ENCODE measurements at places on chromosomes 1 and 21.

DNA sequence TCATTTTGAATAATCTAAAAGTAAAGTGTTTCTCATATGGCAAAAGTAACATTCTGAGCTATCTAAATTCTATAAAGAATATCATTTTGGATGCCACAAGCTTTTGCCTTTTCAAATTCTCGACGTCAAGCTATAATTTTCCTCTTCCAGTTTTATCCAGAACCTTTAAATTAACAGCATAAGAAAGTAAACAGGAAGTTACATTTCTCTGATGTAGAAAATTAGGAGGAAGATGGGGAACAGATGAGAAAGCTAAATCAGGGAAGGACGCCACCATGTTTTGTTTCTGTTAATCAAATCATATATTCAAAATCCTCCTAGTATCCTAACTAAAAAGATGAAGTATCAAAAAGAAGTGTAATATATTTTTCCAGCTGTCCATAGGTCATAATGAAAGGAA lies 8.8 kb upstream of the CAMSAP2 start:
- DNase-seq, result no peak

DNA sequence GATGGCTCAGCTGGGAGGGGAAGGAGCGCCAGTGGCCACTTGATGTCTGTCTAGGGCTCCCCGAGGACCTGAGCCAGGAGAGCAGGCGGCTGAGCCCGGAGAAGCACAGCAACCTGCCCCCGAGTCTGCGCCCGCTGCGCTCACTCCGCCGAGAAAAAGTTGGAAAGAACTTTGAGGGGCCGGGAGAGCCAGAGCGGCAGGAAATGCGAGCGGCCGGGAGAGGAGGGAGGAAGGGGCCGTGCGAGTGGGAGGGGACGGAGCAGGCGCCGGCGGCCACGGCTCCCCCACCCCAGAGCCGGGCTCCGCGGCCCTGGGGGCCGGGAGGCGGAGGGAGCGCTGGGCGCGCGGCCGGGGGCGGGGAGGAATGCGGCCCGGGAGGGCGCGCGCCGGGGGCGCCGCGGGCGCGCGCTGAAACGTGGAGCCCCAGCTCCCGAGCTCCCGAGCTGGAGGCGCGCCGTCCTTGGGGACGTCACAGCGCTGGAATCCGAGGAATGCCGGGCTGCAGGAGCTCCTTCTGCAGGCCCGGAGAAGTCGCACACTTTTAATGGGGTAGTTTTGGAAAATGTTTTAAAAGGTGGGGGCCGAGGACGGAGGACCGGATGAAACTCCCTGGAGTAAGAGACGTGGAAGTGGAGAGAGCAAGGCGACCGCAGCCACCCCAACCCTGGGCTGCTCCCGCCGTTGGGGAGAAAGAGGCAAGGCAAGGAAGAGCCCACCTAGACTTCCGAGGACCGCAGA lies at the start of gene PTPN14:
Gene PTPN14, minus strand, starts transcription at position 167 of the 738 bp plus-strand sequence. CDS start 86,799 bp downstream, outside the sequence.
- no peak for DNase-seq

GRCh38 chr1:221031458-221032203 lies 152.4 kb downstream of the HLX start:
- no peak for DNase-seq

DNA sequence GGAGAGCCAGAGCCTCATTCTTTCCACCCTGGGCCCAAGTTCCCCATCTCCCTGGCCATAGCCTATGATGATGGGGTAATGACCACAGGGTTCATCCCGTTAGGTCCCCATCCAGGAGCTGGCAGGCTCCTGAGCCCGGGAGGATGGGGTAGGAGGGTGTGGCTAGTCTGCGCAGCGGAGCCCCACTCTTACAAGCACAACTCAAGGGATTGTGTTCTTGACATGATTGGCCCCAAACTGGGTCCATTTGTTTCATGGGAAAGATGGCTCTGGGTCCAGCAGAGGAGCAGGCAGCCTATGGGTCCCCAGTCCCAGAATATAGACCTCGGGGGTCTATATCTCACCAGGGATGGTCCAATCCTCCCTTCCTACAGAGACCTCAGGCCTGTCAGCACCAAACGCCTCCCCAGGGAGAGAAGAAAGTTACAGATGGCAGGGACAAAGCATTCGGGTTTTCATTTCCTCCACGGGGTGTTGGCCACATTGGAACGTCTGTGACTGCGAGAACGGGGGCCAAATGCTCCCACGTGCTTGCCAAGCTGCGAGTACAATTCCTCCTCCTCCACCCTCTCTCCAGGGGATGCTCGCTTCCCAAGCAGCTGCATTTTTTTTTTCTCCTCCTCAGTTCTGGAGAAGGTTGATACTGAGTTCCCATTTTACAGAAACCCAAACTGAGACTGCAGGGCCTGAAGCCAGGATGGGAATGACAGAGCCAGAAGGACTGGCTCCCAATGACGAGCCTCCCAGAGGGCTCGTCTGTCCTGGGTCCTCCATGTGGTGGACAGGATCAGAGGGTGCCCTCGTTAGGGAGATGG lies 71.0 kb downstream of the DHRS3 start:
- DNase-seq, result no peak

GRCh38 chr1:8426996-8427395 lies 109.1 kb downstream of the SLC45A1 start:
- DNase-seq, result no peak

GRCh38 chr1:61606448-61607312 lies 118.3 kb downstream of the TM2D1 start:
- DNase-seq, result no peak

Data from thymus (tissue), 14 donors.